ENCODE measurements at places on chromosomes 16 and 17. TPM values are rescaled to one million over a fixed set of nuclear protein-coding genes. Genes with fewer than 3 reads are reported as not detected.

ST6GALNAC2 gene
- 5.5 TPM for total RNA-seq

TPSD1 gene
- not detected for total RNA-seq

HOXB2 gene
- total RNA-seq: 19.3 TPM

ACSM2A gene
- total RNA-seq: not detected

DNA sequence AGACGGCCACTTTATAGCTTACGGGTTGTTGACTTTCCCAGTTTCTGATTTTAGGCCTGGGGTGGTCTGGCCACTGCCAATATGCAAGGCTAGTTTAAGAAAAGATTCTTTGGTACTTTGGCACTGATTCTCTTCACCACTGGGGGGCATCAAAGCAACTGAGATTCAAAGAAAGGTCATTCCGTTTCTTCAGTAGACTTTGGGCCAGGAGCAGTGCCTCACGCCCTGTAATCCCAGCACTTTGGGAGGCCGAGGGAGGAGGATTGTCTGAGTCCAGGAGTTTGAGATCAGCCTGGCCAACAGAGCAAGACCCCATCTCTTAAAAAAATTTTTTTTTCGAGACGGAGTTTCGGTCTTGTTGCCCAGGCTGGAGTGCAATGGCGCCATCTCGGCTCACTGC, 53.0 kb downstream of the RPA1 start:
- DNase-seq: no peak

GRCh38 chr16:56211435-56211981, 20.2 kb downstream of the GNAO1 start:
- DNase-seq: no peak

GRCh38 chr17:74466111-74466827, at the start of gene CD300A:
Gene CD300A (plus strand): TSS chr17:74466634. CDS start chr17:74466704, 70 bp downstream.
- DNase-seq: no peak

DNA sequence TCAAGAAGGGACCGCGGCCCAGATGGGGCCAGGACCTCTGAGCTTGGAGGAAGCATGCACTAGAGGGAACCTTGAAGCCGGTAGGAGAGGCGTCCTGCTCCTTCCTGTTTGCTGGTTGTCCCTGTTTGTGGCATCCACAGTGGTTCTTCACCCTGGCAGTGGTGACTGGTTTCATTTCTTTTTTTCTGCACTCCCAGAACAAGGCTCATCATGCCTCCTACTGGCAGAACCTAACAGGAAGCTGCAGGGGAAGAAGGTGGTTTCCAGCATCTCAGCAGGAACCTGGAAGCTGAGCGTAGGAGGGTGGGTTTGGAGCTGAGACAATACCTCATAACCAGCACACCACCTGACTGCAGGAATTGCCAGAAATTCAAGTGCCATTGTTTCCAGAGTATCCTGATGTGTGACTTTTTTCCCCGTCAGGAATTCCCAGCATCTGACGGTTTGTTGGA, 5.8 kb downstream of the TMEM231 start:
- peak; percentile 68 for DNase-seq

GRCh38 chr16:66751053-66751302, 431 bp downstream of the DYNC1LI2 start:
- DNase-seq: peak; percentile 89

GRCh38 chr17:78988152-78988551, 8.4 kb upstream of the LGALS3BP start:
- no peak for DNase-seq

- DNase-seq: peak; percentile 12
Observed at GRCh38 chr17:73031472-73031871, 61.0 kb downstream of the SLC39A11 start.

- DNase-seq: no peak
Observed at GRCh38 chr16:85395207-85395912, 217.8 kb upstream of the GSE1 start.

All from mesenteric fat pad (tissue), 1 donor.